ENCODE measurements at places on chromosomes 5 and 9.

- DNase-seq = no peak
These were observed 586.1 kb upstream of the CDH6 start for GRCh38 chr5:30607301-30607894.

DNA sequence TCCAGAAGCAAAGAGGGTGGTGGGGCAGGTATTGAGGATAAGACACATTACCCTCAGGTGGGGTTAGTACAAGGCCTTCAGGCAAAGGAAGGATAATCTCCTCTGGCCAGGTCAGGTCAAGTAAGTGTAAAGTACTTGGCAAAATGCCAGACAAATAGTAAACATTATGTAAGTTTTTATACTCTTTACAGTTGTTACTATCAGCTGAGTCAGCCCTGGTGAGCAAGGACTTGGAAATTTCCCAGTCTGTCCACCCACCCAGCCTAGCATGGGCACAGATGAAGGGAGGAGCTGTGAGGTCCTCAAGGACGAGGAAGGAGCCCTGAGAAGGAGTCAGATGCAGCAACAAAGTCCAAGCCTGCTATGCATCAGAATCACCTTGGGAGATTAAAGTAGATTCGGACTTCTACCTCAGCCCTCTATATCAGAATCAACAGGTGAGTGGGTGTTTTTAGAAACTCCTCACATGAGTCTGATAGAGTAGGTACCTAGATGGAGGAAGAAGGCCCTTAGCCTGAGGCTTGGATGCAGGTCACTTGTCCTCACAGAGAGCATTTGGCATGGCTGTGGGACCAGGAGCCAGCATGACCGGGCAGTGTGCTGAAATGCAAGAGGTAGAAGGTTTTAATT lies 50.2 kb upstream of the BARX1 start:
- peak; percentile 28 for DNase-seq

GRCh38 chr5:112718344-112718743 lies 19.3 kb upstream of the APC start:
- no peak for DNase-seq

DNA sequence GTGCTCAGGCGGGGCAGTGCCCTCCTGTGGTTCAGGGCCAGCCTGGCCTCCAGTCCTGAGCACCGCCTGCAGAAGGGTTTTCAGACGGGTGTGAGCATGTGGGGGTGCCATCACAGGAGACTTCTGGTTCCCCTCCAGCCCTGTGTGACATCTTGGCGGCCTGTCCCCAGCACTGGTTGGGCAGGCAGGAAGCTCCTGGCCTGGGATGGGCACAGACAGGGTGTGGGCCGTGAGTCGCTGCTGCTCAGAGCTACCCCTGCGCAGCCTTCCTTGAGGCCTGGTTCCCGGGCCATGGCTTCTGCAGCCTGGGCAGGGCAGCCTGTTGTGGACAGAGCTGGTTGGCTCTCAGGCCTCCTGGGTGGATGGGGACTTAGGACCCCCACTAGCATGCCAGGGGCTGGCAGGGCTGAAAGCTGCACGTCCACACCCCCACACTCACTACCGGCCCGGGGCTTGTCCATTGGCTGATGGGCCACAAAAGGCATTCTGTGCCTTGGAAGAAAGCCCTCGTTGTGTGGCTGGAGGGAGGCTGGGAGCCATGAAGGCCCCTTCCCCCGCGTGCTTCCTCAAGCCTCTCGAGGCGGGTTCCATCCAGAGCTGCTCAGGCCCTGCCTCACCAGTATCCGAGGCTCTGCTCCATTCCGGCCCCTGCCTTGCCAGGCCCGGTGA lies 58.7 kb downstream of the RXRA start:
- no peak for DNase-seq

DNA sequence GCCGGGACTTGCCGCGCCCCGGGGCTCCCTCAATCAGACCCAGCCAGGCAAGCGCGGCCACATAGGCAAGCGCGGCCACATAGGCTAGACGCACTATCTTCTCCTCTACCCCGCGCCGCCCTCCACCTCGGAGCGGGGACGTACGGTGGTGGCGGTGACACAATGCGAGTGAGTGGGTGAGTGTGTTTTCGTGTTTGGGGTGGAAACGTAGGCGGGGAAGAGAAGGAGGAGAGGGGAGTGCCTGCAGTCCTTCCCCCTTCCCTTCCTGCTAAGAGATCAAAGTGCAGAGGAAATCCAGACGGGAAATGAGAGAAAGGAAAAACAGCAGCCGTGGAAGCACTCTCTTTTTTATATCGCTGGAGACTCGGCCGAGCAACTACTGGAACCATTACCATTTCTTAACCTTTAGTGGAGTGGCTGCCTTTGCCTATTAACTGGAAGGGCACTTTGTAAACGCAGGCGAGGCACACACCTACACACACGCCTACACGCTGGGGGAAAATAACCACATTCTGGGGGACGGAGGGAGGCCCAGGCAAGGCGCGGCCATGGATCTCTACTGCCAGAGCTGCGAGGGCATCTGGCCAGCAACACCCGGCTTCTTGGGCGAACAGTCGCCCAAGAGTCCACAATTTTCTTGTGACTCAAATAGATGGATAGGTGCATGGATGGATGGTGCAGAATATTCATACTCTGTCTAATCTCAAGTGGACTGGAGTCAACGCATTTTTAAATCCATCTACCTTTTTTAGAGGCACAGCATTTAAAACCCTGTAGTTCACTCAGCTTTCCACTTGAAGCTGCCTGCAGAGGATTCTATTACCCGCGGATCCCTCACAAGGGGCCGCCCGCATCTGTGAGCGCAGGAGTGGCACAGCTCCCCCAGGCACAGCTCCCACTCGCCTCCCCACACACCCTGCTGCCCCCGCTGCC lies 2.1 kb downstream of the EDIL3 start:
- DNase-seq = peak; percentile 72

DNA sequence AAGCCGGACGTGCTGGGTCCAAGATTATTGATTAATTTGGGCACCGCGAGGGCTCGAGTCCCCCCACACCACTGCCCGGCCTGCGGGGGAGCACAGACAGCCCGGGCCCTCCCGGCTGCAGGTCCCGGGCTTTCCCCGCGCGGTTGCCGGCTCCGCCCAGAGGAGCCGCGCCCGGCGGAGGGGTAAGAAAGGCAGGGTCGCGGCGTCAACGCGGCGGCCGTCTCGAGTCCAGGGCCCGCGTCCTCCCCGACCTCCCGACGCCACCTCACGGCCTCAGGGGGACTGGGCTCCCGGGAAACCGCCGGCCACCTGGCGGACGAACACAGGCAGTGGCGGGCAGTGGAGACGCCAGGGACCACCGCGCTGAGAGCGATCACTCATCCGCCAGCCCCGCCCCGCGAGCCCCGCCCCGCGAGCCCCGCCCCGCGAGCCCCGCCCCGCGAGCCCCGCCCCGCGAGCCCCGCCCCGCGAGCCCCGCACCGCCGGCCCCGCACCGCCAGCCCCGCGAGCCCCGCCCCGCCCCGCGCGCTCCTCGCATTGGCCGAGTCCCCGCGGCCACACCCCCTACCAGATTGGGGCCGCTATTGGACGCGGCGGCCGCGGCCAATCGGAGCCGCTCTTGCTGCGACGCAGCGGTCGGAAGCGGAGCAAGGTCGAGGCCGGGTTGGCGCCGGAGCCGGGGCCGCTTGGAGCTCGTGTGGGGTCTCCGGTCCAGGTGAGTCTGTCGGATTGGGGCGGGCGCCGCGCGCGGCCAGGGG lies at the start of gene MRPL41:
Gene MRPL41 (plus strand): TSS at position 616 of the 758 bp plus-strand sequence. CDS start 203 bp downstream, outside the sequence.
- peak; percentile 87 for DNase-seq

GRCh38 chr5:35269006-35269405 lies 38.7 kb upstream of the PRLR start:
- DNase-seq = no peak

- no peak for DNase-seq
These were observed 106.7 kb downstream of the ADAMTS2 start for GRCh38 chr5:179238628-179238970.

DNA sequence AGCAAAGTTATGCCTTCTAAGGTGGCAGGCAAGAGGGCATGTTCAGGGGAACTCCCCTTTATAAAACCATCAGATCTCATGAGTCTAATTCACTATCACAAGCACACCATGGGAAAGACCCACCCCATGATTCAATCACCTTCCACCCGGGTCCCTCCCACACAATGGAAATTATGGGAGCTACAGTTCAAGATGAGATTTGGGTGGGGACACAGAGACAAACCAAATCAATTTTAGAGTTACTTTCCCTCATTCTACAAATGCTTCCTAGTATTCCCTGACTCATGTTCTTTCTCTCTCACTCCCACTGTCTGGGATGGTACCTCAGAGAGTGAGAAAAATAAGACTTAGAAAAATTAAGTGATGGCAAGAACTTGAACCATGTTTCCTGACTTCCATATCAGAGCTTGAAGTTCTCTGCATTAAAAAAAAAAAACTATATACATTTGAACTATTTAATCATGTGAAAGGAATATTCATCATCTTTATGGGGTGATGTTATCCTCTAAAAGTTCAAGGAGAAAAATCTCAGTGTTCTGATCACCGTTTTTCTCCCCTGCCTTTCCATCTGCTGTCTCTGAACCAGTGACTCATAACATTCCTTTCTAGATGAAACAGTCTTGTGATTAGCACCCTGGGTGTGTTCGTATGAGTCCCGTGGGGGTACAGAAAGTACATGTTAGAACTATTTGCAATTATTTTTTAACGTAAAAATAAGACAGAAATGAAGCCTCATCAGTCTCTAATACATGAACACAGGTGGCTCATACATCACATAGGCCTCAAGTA lies 282.9 kb downstream of the SLF1 start:
- DNase-seq = peak; percentile 91

GRCh38 chr5:53368516-53368915 lies 111.9 kb upstream of the FST start:
- peak; percentile 83 for DNase-seq

- DNase-seq = no peak
These were observed 17.8 kb downstream of the SERINC5 start for GRCh38 chr5:80238097-80238496.

- DNase-seq = peak; percentile 1
These were observed 418.6 kb upstream of the RIOK2 start for GRCh38 chr5:97601651-97602050.

DNA sequence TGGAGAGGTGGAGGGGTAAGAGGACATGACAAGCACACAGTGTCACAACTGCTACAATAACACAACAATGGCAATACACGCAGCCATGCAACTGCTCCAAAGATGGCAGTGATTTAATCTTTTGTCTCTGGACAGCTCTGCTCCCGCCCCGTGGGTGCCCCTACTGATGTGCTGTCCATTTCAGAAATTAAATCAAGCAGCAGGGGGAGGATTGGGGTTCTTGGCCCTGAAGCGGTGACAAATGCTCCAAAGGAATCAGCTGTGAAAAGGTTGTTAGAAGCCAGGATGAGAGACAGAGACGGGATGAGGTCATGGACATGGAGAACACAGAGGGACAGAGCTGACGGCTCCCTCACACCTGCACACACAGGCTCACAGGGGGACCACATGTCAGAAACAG lies 22.6 kb downstream of the CNTFR start:
- no peak for DNase-seq

DNA sequence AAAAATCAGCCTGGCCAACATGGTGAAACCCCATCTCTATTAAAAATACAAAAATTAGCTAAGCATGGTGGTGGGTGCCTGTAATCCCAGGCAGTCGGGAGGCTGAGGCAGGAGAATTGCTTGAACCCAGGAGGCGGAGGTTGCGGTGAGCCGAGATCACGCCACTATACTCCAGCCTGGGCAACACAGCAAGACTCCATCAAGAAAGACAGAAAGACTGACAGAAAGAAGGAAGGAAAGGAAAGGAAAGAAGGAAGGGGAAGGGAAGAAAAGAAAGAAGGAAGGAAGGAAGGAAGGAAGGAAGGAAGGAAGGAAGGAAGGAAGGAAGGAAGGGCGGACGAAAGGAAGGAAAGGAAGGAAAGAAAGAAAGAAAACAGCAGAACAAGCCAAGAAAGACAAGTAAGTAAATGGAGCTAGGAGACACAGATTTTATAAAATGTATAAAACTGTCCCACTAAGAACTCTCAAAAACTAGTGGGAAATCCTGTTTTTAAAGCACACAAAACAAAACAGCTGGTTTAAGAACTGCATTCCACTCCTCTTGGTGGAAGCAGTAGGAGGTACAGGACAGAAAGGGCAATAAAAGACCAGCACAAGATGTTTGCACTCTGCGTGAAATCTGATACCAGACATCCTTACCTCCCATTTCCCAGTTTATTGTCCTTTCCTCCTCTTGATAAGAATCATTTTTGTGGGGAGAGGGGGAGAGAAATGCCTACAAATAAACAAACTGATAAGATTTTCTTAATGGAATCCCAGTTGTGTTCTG lies 46.7 kb downstream of the MYO10 start:
- peak; percentile 84 for DNase-seq

GRCh38 chr5:15106530-15107283 lies 235.1 kb upstream of the ANKH start:
- DNase-seq = no peak

Data from iris pigment epithelial cell (primary cell).